ENCODE measurements at places on chromosomes 2 and 18. TPM values are rescaled to one million over a fixed set of nuclear protein-coding genes. Genes with fewer than 3 reads are reported as not detected.

DNA sequence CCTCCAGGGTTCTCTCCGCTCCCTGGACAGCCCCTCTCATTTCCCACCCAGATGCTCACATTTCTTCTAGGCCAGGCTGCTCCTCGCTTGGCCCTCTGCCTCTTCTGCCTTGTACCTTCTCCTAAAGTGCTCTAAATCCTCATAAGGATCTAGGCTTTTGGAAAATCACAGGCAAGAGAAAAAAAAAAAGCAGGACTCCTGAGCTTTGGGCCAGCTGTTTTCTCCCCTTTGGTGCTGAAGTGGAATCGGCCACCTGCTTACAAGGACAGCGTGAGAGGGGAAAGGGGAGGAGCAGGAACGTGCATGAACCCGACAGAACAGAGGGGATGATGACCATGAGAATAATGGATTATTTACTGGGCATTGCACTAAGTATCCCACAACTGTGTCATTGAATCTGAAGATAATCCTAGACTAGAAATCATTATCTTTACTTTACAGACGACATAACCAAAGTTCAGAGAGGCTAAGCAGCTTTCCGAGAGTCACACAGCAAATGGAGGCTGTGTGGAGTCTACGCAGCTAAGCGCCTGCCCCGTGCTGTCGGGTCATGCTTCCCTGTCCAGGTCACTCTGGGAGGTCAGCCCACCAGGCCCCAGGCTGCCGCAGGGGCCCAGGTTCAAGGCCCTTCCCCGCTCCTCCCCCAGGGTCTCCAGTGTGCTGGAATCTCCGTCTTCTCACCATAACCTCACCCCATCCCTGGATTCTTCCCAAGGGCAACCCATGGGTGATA, 141.9 kb downstream of the PXDN start:
- DNase-seq, result no peak

DNA sequence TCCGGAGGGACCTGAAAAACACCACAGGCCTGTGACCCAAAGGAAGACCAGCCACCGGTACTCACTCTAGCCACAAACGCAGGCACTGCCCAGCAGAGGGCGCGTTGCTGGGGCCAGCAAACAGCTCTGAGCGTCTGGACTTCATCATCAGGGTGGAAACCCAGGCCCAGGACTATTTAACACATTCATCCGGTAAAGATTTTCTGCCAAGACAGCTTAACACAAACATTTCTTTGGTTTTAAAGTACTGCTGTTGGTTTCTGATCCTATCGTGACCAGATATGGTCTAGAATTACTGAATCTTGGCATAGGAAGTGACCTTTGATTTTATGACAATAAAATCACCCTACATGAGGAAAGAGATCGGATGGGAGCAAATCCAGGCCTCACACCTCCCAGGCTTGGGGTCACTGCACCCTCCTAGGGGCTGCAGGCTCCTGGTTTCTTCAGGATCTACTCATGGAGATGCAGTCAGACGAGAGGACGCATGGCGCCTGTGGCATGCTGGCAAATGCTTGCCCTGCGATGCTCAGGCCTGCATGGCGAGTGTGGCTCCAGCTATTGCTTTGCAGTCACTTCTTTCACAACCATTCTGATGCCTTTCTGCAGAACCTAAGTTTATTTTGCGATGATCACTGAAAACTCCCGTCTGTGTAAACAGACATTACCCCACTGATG, 130.4 kb downstream of the COL4A4 start:
- DNase-seq, result peak; percentile 12

- no peak for DNase-seq
Observed at GRCh38 chr18:77321823-77322805, 72.5 kb downstream of the GALR1 start.

The TMEM131 gene
- total RNA-seq, result 35.3 TPM

The CD302 gene
- 0.41 TPM for total RNA-seq

The GORASP2 gene
- total RNA-seq, result 116 TPM

The ZNF532 gene
- 128 TPM for total RNA-seq

The ESPNL gene
- total RNA-seq, result 0.07 TPM

DNA sequence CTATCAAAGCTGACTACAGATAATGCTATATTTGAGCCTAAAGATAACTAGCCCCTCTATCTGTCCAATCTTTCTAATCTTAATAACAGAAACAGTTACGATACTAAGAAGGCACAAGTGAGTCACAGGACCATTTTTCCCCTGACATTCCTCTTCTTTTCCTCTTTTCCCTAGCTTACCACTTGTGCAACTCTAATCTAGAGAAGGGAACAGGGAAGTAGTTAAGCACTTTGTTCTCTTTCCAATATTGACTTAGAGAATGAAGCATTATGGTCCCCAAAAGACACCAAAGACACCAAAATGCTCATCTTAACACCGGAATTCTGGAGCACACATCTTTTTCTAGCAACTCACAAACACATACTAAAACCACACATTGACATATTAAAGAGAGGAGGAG, 1.8 kb downstream of the PDE11A start:
- DNase-seq, result peak; percentile 9

The SLC4A5 gene
- total RNA-seq, result 0.41 TPM

- no peak for DNase-seq
Observed at GRCh38 chr18:53360501-53361443, 863.7 kb downstream of the MBD2 start.

The NETO1 gene
- total RNA-seq, result 19.8 TPM

DNA sequence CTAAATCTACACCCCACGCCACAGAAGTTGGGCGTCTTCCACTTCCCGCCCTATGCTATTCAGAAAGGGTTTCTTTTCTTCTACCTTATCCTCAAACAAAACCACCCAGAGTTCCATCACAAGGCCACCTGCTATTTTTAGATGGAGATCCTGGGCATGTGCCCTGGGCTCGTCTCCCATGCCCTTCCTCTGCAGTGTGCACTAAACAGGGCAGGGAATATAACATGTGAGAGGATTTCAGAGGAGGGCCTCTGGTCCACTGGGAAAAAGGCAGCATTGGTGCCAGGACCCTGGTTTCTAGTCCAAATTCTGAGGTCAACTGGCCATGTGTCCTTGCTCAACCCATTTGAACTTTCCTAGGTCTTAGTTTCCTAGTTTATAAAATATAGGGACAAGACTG, 320.0 kb downstream of the NCKAP5 start:
- no peak for DNase-seq

GRCh38 chr2:88626171-88627054, 851 bp downstream of the EIF2AK3 start:
- no peak for DNase-seq

The ESCO1 gene
- total RNA-seq, result 17.5 TPM

DNA sequence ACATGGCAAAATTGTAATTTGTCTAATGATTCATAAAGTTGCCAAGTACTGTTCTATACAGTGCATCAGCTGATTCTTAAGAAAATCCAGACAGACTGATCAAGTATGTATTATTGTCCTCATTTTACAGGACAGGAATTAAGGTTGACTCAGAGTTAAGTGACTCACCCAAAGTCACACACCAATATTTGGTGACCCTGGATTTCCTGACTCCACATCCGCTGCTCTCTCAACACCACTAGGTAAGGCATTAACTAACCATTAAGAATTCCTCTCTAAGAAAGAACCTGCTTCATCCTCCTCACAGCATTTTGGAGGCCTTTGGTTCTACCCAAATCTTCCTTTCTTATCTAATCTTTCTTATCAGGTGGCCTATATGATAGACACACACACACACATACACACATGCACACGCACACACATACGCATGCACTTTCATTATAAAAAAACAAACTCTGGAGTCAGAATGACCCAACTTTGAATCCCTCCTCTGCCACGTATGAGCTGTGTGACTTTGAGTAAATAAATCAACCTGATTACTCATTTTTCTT, 150.8 kb downstream of the ANKRD44 start:
- DNase-seq, result peak; percentile 82

DNA sequence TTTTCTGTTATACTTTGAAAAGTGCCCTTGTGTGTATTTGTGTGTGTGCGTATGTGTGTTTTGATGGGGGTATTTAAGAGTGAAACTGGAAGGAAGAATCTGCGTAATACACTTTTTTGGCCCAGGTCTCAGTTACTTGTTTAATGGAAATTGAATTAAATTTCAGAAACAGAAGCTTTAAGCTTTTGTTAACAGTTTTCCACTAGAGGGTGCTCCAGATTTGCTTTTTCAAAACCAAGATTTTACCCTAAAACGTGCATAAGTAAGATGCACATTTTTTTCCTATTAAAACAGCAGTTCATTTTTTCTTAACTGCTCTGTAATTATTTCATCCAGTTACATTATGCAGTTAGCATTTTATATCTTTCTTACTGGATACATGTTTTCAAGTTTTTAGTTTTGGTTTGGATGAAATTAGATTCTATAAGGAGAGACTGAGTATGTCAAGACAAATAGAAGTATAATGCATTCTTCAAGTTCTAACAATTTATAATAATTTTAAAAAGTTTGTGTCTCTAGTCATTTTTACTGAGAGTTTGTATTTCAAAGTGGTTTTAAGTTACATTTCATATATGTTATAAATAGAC, 97.2 kb downstream of the PIK3C3 start:
- peak; percentile 10 for DNase-seq

GRCh38 chr18:71998547-71999097, 545.5 kb downstream of the CBLN2 start:
- no peak for DNase-seq

- no peak for DNase-seq
Observed at GRCh38 chr2:126846241-126846640, 52.4 kb upstream of the TEX51 start.

DNA sequence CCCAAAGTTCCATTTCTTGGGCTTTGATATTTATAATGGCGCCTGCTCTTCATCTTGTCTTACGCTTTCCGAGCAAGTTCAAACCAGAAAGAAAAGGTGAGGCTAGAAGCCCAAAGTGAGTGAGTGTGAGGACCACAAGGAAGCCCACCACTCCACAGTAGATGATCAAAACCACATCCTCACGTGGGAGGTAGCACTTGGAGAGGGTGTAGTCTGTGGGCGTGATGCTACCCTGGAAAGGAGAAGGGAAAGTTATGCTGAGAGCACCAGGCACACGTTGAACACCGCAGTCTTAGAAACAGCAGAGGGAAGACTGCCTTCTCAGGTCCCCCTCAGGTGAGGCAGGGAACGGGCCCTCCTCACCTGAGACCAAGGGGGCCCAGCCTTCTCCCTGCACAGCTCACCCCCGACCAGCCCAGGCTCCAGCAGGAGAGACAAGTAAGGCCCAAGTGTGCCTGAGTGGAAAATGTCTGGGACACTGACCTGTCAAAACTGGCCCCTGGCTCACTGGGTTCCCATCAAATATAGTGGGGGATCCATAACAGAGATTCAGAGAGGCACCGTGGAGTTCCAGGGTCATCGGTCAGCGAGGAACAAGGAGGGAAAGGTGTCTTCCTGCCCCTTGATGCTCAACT, 23.6 kb downstream of the MPPE1 start:
- no peak for DNase-seq

- DNase-seq, result peak; percentile 58
Observed at GRCh38 chr18:413233-413632, 87.3 kb downstream of the COLEC12 start.

DNA sequence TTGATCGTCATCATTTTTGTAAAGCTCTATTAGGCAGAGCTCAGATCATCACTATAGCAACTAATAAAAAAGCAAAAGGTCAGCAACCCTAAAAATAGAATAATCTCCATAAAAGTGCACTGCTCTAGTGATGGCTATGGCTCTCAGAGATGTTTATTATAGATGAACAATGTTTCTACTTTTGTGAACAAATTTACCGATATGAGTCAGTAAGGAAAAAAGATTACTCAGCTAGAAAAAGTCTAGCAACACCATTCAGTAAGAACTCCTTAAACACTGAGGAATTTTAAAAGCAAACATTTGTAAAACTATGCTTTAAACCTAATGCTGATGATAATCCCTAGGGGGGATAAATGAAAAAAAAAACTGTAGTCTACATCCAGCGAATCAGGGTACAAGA, 69.6 kb downstream of the ACVR1C start:
- peak; percentile 9 for DNase-seq

DNA sequence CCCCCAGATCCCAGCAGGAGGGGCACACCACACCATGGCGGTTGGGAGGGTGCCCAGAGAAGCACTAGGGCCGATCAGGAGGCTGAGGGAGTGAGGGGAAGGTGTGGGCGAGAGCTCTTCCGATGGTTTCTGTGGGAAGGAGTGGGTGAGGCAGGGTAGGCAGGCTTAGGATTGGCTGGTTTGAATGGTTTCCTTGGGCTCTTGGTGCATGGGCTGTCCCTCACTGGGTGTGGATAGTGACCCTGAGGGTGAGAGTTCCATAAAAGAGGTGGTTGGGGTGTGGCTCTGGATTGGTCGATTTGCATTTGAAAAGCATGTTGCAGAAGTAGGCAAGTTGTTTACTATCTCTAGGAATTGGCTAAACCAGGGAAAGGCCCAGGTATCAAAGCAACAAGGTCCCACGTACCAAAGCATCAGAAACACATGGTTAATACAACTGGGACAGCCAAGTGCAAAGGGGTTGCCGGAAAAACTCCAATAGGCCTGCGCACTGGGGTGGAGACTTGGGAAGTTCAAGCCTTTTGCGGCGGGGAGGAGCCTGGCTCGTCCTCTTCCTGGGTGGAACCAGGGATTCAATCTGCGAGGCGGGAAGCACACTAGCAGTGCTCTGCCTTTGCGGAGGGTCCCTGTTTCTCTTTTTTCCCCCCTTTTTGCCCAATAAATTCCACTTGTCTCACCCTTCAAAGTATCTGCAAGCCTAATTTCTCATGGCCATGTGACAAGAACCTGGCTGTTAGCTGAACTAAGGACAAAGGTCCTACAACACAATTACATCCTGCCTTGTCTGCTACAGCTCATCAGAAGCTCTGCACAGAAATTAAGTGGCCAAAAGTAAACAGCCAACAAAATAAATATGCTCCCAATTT, 43.2 kb downstream of the IL1R2 start:
- no peak for DNase-seq

- DNase-seq, result no peak
Observed at GRCh38 chr18:33916200-33916599, 308.5 kb downstream of the NOL4 start.

DNA sequence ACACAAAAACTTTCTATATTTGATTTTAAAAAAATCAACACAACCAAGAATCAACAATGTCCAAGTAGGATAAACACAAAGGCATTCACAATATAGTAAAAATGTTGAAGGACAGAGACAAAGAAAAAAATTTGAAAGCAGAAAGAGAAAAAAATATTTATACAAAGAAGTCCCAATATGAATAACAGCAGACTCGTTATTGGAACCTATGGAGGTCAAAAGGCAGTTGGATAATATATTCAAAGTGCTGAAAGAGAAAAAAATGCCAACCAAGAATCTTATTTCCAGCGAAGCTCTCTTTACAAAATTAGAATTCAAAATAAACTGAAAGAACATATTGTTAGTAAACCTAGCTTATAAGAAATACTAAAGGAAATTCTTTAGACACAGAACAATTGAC, 859.5 kb downstream of the LRP1B start:
- DNase-seq, result no peak

DNA sequence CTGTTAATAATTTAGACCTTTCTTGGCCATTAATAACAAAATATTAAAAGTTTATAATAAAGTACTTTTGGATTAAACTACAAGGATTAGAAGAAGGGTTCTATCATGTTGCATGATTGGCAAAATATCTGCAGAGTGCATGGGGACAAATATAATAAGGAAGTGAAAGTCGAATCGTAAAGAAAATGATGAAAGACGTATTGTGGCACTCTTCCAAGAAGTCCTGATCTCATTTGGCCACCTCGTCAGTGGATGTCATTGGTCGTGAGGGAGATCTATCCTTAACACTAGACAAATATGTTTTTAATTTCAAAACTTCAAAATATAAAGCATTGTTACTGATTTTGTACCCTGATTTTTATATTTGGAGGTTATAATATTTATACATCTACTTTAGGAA, 197.7 kb upstream of the STON1 start:
- DNase-seq, result no peak
